ENCODE measurements at places on chromosomes 2 and 18.

- DNase-seq: no peak
Observed at GRCh38 chr18:79525556-79526467, 130.1 kb downstream of the NFATC1 start.

- DNase-seq: no peak
Observed at GRCh38 chr2:81672516-81672915, 1368.0 kb upstream of the LRRTM1 start.

DNA sequence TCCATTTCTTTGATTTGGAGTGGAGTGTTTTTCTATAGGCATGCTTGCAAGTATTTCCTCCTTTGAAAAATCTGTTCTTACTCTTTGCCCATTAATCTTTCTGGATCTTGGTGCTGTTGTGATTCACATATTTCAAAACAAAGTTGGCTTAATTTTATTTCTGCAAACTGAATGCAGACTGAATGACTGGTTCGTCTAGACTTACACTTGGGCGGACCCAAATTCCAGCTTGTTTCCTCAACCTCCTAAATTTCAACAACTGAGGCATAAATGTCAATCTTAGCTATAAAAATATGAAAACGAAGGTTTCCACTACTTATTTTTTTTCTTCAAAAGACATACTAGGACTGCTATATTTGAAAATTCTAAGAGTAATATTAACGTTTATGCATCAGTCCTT is 59.0 kb downstream of the ANKRD44 start:
- no peak for DNase-seq

GRCh38 chr2:30492619-30493018 is 45.6 kb downstream of the LCLAT1 start:
- DNase-seq: no peak

DNA sequence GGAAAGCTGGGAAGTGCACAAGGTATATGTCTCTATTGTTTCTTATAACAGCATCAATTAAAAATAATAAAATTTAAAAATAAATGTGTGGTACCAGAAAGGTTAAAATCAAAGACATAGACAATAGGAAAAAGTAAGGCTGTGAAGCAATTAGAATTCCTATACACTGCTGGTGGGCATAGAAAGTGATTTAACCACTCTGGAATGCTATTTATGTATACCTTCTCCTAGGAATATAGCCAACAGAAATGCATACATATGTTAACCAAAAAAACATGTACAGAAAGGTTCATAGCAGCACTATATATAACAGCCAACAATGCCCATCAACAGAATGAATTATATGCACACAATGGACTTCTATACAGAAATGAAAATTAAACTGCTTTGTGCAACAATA is 43.0 kb downstream of the WDSUB1 start:
- no peak for DNase-seq

GRCh38 chr2:28958689-28959088 is 22.4 kb upstream of the TOGARAM2 start:
- no peak for DNase-seq

- DNase-seq: no peak
Observed at GRCh38 chr2:104897515-104898184, 43.7 kb downstream of the POU3F3 start.

DNA sequence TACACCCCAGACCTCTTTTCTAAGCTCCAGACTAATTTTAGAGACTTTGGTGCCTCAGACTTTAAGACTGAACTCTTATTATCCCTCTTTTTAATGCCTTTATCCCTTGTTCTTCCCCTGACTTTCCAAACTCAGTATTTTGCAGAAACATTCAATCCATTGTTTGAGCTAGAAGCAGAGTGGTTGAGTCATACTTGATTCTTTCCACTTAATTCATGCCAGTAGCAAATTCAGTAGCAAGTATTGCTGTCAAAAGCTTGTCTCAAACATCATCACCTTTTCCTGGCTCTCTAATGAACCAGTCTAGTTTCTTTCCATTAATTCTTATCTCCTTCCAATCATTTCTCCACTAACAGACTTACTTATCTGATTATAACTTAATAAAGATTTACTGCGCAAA is 699.7 kb upstream of the ZNF804A start:
- DNase-seq: no peak

DNA sequence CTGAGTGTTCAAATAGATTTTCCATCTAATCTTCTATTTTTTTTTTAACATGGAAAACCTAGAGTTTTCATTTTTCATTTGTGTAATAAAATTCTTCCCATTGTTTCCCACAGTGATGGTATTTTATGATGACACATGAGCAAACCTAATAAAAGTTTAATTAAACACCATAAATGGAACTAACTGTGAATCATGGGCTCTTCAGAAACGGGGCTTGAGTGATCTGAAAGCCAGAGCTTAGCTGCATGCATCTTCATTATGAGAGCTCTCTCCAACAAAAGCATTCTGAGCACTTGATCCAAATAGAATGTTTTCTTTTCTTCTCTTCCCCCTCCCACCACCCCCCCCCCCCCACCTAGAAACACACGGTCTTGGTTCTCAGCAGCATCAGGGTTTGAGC is 82.1 kb upstream of the REV1 start:
- DNase-seq: no peak

GRCh38 chr2:84477886-84478285 is 18.8 kb upstream of the SUCLG1 start:
- DNase-seq: no peak

- no peak for DNase-seq
Observed at GRCh38 chr2:237354892-237355291, 59.1 kb downstream of the COL6A3 start.

DNA sequence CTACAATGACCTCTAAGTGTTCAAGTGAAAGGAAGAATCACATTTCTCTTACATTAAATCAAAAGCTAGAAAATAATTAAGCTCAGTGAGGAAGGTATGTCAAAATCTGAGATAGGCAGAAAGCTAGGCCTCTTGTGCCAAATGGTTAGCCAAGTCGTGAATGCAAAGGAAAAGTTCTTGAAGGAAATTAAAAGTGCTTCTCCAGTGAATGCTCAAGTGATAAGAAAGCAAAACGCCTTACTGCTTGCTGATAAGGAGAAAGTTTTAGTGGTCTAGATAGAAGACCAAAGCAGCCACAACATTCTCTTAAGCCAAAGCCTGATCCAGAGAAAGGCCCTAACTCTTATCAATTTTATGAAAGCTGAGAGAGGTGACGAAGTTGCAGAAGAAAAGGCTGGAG is 932.3 kb upstream of the ACVR2A start:
- no peak for DNase-seq

- DNase-seq: no peak
Observed at GRCh38 chr2:61478086-61478485, 7.2 kb upstream of the USP34 start.

- no peak for DNase-seq
Observed at GRCh38 chr2:209840434-209840833, 68.8 kb downstream of the UNC80 start.
